ENCODE measurements at places on chromosomes 5 and 9. TPM values are rescaled to one million over a fixed set of nuclear protein-coding genes. Genes with fewer than 3 reads are reported as not detected.

DNA sequence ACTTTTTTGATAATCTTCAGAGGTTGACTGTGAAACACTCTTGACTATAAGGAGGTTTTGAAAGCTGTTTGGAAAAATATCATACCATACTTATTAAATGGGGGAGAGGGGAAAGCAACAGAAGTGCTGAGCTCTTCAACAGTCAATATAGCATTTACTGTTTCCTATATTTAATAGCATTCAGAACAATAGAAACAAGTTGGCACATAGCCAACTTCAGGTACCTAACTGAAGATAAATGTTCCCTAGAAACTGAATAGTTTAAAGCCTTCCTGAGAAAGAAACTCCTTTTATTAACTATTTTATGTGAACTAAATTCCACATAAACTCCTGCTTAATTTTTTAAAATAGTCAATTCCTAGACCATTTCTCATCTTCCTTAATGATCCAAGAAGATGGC lies 26.3 kb downstream of the SLC31A1 start:
- DNase-seq, result no peak

DNA sequence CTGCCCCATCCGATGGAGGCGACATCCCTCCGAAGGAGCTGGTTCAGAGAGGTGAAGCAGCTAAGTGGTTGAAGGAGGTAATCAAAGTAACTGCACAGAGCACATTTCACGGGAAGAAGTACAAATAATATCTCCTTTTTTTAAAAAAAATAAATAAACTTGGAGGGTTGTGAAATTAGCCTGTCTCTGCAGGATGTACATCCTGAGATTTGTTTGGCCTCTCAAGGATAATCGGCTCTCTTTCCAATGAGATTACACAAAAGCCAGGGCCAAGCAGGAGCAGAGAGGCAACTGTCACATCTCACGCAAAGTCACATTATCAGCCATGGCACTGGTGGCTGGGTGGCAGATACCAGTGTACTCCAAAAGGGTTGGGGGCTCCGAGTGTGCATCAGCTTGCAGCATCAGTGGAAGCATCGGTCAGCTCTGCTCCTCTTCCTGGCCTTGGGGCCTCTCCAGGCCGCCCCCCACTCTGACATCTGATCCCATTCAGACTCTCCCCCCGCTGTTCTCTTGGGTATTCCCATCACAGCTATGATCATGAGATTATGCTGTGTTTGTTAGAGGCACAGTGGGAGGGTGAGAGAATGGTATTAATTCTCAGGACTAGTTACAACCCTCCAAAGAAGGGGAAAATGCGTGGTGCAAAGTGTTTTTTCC lies 109.9 kb downstream of the UGCG start:
- no peak for DNase-seq

DNA sequence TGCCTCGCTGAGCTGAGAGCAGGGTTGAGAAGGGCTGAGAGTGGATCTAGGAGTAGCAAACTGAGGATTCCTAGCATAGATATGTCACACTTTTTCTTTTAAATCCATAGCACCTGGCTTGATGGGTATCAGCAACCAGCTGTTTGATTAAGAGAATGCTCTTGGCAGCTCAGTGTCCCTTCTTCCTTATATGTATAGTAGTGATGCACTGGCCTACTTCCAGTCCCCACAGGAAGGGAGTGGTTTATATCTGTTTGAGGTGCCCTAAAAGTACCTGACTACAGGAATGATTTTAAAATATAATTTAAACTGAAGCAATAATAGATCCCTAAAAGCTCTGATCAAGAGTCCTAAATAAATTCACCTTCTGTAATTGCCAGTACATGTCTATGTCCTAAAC lies 546.8 kb upstream of the ZNF608 start:
- no peak for DNase-seq

GRCh38 chr9:76697554-76697953 lies 66.7 kb upstream of the PCA3 start:
- no peak for DNase-seq

GRCh38 chr5:219991-220390 lies 1.9 kb downstream of the SDHA start:
- DNase-seq, result peak; percentile 50

CNTLN gene
- 4.9 TPM for polyA plus RNA-seq

- DNase-seq, result no peak
These were observed 25.2 kb downstream of the FXN start for GRCh38 chr9:69060766-69061165.

GRCh38 chr5:154351566-154351965 lies 94.2 kb upstream of the SAP30L start:
- no peak for DNase-seq

KIF4B gene
- not detected for polyA plus RNA-seq

DNA sequence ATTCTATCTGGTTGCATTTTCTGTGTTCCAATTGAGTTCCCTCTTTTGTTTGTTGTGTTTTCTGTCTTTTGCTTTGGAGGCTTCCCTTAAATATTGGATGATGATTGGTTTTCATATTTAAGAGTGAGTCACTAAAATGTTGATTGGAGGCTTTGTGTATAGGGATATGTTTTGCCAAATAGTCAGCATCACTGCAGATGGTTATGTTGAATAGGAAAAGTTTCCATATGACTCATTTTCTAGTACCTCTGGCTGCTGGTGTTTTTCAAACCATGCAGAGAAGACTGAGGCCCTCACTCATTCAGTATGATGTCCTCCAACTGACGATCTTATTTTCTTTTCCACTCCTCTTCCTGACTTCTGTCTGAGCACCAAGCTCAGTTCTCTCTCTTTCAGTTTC lies 1290.0 kb downstream of the EFNA5 start:
- DNase-seq, result peak; percentile 25

DNA sequence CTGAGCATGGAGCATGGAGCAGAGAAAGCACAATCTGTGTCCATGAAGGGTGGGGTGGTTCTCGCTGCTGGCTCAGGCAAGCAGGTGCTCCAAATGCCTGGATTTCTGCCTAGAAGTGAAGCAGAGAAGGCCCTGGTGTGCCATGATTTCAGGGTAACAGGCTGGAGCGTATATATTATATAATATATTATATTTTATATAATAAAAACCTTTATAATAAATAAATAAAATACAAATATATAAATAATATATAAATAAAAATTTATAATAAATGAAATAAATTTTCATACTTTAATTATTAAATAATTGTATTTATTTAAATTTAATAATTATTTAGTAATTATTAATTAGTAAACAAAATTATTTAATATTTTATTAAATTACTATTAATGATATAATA lies 707.4 kb upstream of the COX7C start:
- DNase-seq, result no peak

GRCh38 chr9:37187292-37187691 lies 66.9 kb downstream of the ZCCHC7 start:
- no peak for DNase-seq

DNA sequence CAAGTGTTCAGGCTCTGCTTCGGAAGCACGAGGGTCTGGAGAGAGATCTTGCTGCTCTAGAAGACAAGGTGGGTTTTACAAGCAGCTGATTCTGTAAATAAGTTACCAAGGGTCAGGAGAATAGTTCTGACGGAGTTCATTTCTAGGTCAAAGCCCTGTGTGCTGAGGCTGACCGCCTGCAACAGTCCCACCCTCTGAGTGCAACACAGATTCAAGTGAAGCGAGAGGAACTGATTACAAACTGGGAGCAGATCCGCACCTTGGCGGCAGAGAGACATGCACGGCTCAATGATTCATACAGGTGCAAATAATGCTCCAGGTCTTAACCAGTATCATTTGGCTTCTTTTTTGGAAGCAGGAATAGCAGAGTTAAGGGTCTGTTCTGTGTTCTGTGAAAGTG lies 24.8 kb downstream of the SPTAN1 start:
- no peak for DNase-seq

CDC37L1 gene
- polyA plus RNA-seq, result 24.3 TPM

TXNDC8 gene
- not detected for polyA plus RNA-seq

PGGT1B gene
- polyA plus RNA-seq, result 17.8 TPM

GRCh38 chr5:33409435-33410170 lies 31.2 kb upstream of the TARS1 start:
- peak; percentile 53 for DNase-seq

LCN15 gene
- polyA plus RNA-seq, result not detected

GRCh38 chr5:63963926-63964325 lies 1.7 kb upstream of the HTR1A start:
- DNase-seq, result no peak

GRCh38 chr5:59922220-59922619 lies 28.7 kb upstream of the PDE4D start:
- DNase-seq, result no peak

DNA sequence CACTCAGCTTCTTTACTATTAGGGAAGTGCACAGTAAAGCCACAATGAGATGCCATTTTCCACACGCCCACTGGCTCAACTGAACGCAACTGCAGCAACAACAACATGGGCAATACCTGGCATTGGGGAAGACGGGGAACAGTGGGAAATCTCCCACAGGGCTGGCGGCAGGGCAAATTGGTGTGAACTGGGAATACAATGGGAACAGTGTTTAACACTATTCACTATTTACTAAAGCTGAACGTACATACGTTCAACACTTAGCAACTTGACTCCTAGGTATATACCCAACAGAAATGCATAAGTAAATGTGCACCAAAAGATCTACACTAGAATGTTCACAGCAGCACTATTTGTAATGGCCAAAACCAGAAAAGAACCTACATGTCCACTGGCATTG lies 14.1 kb downstream of the ZER1 start:
- DNase-seq, result no peak

TMC1 gene
- polyA plus RNA-seq, result 0.32 TPM

RC3H2 gene
- polyA plus RNA-seq, result 22.1 TPM

SPARC gene
- polyA plus RNA-seq, result 20,092 TPM

DNA sequence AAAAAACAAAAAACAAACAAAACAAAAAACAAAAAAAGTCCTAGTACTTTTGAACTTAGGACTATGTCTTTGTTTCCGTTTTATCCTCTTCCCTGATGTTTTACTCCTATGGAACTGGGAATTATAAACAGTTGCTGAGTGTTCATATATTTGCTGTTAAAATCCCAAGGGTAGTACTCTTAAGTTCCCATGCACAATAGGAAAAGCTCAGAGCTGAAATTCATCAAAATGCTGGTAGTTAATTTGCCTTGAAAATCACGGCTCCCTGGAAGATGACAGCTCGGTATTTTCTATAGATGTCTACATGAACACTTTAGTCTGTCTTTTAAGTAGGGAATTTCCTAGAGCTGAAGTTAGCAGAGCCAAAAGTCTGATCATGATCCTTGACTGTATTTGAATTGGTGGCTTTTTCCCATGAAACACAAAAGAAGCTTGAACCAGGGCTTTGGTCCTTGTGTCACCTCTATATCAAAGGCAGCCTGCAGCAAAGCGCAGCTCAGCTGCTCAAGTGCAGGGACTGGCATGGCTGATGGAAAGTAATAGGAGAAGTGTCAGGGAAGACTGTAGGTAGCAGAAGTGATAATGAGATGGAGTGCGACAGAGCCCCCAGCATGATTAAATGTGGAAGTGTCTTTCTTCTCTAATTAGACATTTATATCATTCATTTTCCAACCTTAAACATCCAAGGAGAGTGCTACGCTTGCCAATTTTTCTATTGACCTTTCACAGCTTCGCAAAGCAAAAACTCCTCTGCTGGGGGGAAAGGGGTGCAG lies 310.9 kb downstream of the TRIM36 start:
- DNase-seq, result no peak

ANAPC2 gene
- 13.6 TPM for polyA plus RNA-seq

DNA sequence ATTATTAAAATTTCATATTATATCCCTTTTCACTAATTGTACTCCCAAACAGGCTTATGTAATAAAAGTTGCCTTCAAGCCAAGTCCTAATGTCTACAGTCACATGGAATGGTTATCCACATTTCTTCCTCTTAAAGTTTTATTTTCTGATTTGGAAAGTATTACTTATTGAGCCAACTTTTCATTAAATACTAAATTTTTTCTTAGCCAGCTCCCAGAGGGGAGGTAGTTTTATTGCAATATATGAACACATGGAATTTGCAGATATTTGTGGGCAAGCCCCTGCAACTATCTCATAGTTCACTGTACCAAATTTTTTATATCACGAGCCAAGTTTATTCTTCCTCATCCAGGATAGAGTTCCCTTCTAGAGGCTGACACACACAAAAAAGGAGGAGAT lies 332.8 kb upstream of the PTGER4 start:
- no peak for DNase-seq

MCIDAS gene
- not detected for polyA plus RNA-seq

DNA sequence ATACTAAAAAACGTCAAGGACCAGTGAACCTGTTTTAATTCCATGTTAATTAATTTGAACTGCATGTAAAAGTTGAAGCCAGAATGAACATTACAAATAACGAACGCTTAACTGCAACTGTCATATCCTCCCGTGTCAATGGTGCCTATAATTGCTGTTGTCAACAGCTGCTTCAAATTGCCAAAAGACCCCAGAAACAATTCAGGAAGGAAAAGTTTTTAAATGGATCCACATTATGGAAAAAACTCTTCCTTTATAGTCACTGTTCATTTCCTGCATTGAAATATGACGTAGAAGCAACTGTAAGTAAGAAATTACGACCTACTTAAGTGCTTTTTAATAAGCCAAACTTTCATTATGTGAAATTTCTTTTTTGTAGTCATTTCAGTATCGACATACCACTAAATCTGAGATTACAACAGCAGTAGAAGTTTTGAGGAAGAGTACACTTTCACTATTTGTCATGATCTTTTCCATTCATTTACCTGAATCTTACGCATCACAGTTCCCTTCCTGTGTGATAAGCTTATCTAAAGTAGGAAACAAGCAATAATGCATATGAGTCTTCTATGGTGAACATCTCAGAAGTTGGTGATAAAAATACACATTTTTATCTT lies 37.8 kb downstream of the MEF2C start:
- DNase-seq, result no peak

DNA sequence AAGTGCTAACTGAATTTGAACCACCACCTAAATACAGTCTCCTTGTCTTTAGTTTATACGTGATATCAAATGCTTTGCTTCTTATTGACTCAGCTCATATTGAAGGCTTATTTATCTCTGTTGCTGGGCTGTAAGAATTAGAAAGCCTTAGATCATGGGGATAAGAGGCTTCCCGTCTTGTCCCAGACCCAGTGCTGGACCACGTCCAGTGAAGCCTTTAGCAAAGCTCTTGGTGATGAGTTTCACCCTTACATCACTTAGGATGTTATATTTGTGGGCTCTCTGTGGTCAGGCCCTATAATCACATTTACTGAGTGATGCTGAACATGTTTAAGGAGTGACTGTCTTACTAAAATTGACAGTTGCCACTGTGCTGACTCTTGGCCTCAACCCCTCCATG lies 11.2 kb downstream of the FAM240B start:
- DNase-seq, result no peak

DNA sequence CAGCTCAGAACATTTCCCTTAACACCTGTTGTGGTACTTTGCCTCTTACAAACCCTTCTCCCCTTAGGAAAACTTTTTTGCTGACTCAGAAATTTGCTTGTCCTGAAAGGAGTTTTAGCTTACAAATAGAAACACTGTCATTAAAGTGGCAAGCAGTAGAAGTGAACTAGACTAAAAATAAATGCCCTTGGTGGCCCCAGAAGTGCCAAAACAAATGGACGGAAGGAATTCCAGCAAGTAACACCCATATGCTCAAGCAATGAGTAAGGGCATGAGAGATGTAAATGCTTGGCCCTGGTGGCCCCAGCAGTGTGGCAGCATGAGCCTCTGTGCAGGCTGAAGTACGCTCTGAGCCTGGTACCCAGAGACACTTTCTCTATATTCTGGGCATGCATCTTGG lies 8.6 kb downstream of the VLDLR start:
- no peak for DNase-seq

All from GM23248 (cell line).